ENCODE measurements at places on chromosomes 2 and 18.

DNA sequence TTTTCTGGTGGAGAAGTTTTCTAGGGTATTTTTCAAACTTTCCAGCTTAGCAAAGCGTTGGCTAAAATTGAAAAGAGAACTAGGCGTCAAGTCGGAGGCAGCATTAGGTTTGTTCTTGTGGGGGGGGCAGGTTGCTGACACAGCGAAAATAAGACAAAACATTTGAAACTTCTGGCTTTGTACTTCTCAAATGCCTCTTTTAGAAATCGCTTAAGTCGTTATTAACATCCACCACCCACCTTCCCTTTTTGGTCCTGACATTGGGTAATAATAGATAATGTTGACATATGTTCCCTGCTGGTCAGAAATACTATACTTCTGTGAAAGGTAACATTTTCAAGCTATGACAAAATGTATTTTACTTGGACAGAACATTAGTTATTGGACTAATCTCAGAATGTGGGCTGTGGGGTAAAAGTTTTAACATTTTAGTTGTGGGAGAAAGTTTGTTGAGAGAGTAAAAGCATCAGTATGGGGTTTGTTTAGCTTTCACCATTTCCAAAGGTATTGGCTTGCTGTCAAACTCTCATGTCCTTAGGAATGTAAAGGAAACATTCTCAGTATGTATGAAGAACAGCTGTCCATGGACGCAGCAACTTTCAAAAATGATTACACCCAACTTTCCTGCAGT lies 88.1 kb upstream of the ZEB2 start:
- peak; percentile 32 for DNase-seq

- DNase-seq, result peak; percentile 77
These were observed 49.9 kb downstream of the MTCL1 start for GRCh38 chr18:8754995-8755960.

- no peak for DNase-seq
These were observed 224.2 kb downstream of the RBM43 start for GRCh38 chr2:151037434-151037833.

DNA sequence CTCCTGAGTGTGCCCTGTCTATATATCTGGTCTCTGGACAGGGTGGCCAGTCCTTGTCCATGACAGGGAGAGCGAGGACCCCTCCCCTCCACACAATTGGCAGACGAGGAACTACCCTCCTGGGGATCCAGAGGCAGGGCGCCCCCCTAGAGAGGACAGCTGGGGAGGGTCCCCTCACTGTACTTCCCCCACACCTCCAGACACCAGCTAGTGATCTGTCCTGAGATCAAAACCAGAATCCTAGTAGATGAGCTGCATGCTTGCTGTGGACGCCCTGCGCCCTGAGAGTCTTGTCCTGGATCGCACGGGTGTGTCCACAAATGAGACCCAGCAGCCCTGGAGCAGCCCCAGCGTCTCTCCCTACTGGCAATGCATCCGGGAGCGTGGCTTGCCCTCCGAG lies 83.4 kb upstream of the PXDN start:
- no peak for DNase-seq

GRCh38 chr18:25058521-25058920 lies 293.4 kb downstream of the ZNF521 start:
- DNase-seq, result no peak

DNA sequence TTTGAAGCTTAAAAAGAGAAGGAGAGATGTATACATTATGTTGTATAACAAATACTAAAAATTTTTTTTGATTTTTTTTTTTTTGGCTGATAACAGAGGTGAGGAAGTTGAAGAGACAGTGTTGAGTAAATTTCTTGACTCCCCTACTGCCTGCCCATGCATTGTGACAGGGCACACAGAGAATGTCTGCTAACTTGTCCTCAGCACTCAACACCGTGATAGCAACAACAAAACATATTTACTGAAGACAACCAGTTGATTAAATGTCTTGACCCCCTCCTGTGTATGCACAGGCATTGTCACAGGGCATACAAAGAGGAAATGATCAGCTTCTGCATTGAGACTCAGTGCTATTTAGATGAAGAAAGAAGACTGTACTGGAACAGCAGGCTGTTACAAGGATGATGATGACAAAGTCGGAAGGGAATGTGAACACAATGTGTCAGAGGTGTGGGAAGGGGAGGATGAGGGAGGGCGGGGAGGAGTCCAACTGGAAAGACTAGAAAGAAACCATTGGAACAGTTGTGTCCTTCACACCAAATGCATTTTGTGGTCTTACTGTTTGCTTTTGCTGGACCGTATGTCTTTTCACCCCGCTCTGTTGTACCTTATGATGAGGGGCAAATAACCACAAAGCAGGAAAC lies 89.5 kb downstream of the CERS6 start:
- peak; percentile 93 for DNase-seq

DNA sequence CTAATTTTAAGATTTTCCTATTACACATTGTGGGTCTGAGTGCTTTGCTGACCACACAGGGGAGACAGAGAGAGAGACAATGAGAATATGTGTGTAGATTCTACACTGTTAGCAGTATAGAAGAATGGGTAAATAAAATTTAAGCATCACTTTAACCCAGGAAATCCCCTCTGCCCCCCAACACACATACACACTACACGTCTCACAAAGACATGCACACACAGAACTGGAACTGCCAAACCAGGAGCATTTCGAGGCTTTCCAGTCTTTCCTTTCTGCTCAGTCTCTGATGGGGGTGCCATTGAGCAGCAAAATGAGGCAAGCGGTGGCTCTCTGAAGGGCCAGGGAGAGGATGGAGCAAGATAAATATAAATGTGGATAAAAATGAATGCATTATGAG lies 2.5 kb downstream of the MERTK start:
- DNase-seq, result peak; percentile 43

- DNase-seq, result no peak
These were observed 131.2 kb upstream of the CCDC195 start for GRCh38 chr2:224847381-224847780.

DNA sequence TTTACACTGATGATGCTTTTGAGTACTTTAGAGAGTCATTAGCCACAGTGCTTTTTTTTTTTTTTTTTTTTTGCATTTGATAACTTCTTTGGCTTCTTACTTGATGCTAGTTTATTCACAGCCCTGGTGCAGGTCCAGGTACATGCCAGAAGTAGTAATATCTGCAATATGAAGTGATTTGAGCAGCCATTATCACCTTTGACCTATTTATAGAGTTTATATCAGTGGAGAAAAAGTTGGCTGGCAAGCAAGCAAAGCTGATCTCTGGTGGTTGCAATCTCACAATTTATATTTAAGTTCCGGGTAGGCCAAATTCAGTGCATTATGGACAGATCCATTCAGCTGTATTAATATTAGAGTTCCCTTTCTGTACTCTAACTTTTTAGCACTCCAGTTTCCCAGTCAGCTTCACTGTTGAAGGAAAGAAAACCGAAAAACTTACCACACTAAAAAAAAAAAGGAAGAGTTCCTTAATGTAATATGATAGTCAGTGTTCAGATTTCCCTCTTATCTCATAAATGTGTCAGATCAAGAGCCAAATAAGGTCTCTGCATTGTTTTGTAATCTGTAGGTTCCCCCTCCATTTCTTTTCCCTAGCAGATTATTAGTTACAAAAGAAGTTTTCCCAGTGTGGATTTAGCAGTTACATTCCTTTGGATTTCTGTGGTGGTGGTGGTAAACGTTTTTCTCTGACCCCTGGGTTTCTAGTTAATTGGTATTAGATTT lies 78.6 kb downstream of the HAUS1 start:
- DNase-seq, result no peak

GRCh38 chr2:219041252-219041651 lies at the start of gene CFAP65:
Gene CFAP65 (minus strand): TSS chr2:219041516. CDS start chr2:219039048, 2,468 bp downstream.
- peak; percentile 56 for DNase-seq

GRCh38 chr2:120231974-120232635 lies 8.9 kb upstream of the TMEM185B start:
- peak; percentile 50 for DNase-seq

GRCh38 chr18:54388203-54389142 lies 30.8 kb downstream of the C18orf54 start:
- DNase-seq, result peak; percentile 86

- DNase-seq, result peak; percentile 82
These were observed 36.9 kb downstream of the RPL37A start for GRCh38 chr2:216535454-216535995.

- DNase-seq, result no peak
These were observed 8.2 kb downstream of the NFATC1 start for GRCh38 chr18:79403723-79404566.

- no peak for DNase-seq
These were observed 130.6 kb downstream of the RBMS1 start for GRCh38 chr2:160363055-160363454.

- DNase-seq, result peak; percentile 72
These were observed 29.6 kb upstream of the IL1R1 start for GRCh38 chr2:102112692-102113665.

DNA sequence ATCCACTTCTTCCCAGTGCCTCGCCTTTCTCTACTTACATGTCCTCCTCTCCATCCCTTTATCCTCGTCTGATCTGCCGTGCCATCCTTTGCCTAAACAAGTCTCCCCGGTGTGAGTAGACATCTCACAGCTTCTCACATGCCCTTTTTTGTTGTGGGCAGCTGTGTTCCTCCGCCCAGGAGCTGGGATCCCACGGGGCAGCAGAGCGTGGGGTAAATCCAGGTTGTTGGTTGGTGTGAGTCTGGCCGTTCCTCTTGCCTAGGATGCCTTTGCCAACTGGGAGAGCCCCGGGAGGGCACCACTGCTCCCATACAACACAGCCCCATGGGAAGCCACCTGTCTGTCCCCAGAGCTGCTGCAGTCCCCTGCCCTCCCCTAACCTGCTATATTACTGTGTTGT lies 22.4 kb downstream of the SLC30A3 start:
- DNase-seq, result no peak

GRCh38 chr18:22493940-22494339 lies 76.2 kb upstream of the CTAGE1 start:
- DNase-seq, result peak; percentile 29

- no peak for DNase-seq
These were observed 98.2 kb downstream of the DYSF start for GRCh38 chr2:71551631-71551915.

GRCh38 chr18:10032331-10033015 lies 118.7 kb downstream of the VAPA start:
- no peak for DNase-seq

DNA sequence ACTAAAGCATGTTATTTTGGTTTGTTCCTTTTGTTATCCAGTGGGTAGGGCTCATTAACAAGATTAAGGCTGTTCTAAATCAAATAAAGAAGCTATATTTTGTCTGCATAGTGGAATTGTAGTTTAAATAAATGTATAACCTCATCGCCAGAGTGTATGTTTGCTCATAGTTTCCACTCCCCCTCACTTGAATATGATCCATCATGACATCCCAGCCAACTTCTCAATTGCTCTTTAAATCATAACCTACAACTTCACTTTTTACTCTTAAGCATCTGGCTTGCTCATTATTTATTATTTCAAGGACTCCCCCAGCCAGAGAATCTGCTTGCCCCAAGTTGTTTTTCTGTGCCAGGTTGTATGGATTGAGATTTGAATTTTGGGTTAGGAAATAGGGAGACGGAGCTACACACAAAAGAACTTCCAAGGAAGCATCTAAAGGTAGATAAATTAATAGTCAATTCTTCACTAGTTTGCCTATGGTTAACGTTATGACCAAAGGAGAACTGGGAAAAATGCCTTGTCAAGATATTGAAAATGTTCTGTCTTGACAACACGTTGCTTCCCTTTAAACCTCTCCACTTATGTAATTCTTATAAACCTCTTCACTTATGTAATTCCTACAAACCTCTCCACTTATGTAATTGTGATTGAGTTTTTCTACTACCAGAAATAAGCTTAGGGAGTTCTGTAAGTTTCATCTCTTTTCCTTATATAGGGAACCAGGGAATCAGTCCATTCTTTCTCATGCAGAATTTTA lies 55.4 kb upstream of the UPP2 start:
- DNase-seq, result no peak
